ENCODE measurements at places on chromosomes 12 and 14. TPM values are rescaled to one million over a fixed set of nuclear protein-coding genes. Genes with fewer than 3 reads are reported as not detected.

GRCh38 chr12:16449459-16449858, 102.0 kb downstream of the MGST1 start:
- no peaks in the 10 kb centered on the region for H3K36me3 ChIP-seq
- no peaks in the 10 kb centered on the region for H3K4me1 ChIP-seq
- no peaks in the 10 kb centered on the region for H3K27me3 ChIP-seq
- no peak overlapping the region for H3K4me3 ChIP-seq
- DNase-seq = no peak

- H3K27ac ChIP-seq = no peak overlapping the region
- H3K27me3 ChIP-seq = no peaks in the 10 kb centered on the region
- peaks cover 51% of the 10 kb centered on the region for H3K4me1 ChIP-seq
- H3K4me3 ChIP-seq = no peak overlapping the region
These were observed 93.2 kb downstream of the CHST11 start for GRCh38 chr12:104549815-104550480.

- H3K4me1 ChIP-seq = no peaks in the 10 kb centered on the region
- no peak overlapping the region for H3K27ac ChIP-seq
- DNase-seq = no peak
- no peak overlapping the region for H3K4me3 ChIP-seq
These were observed 107.5 kb upstream of the FAR2 start for GRCh38 chr12:29041621-29042020.

GRCh38 chr12:51334764-51335163, 10.8 kb upstream of the BIN2 start:
- H3K27me3 ChIP-seq = no peaks in the 10 kb centered on the region
- no peak for DNase-seq
- H3K4me1 ChIP-seq = peaks cover 12% of the 10 kb centered on the region

GRCh38 chr14:49992448-49992847, 99.6 kb downstream of the ARF6 start:
- H3K27ac ChIP-seq = peak overlapping the region; percentile 92
- peaks cover 56% of the 10 kb centered on the region for H3K4me1 ChIP-seq
- no peak for DNase-seq
- peak overlapping the region; percentile 51 for H3K4me3 ChIP-seq
- peaks cover 5% of the 10 kb centered on the region for H3K36me3 ChIP-seq

GRCh38 chr12:115810122-115810901, 467.2 kb downstream of the MED13L start:
- H3K4me1 ChIP-seq = no peaks in the 10 kb centered on the region
- no peaks in the 10 kb centered on the region for H3K36me3 ChIP-seq
- no peak for DNase-seq
- H3K27me3 ChIP-seq = no peaks in the 10 kb centered on the region
- H3K4me3 ChIP-seq = no peak overlapping the region

- H3K27me3 ChIP-seq = no peaks in the 10 kb centered on the region
- no peak overlapping the region for H3K27ac ChIP-seq
- no peak for DNase-seq
- H3K4me3 ChIP-seq = no peak overlapping the region
- H3K36me3 ChIP-seq = no peaks in the 10 kb centered on the region
- no peaks in the 10 kb centered on the region for H3K4me1 ChIP-seq
These were observed 116.0 kb upstream of the PTPRR start for GRCh38 chr12:71036526-71036925.

- H3K4me1 ChIP-seq = peaks cover 35% of the 10 kb centered on the region
- H3K27ac ChIP-seq = peak overlapping the region; percentile 93
- H3K27me3 ChIP-seq = no peaks in the 10 kb centered on the region
- peaks cover 13% of the 10 kb centered on the region for H3K36me3 ChIP-seq
- peak; percentile 40 for DNase-seq
These were observed 672 bp upstream of the SCFD1 start for GRCh38 chr14:30621354-30621939.

DNA sequence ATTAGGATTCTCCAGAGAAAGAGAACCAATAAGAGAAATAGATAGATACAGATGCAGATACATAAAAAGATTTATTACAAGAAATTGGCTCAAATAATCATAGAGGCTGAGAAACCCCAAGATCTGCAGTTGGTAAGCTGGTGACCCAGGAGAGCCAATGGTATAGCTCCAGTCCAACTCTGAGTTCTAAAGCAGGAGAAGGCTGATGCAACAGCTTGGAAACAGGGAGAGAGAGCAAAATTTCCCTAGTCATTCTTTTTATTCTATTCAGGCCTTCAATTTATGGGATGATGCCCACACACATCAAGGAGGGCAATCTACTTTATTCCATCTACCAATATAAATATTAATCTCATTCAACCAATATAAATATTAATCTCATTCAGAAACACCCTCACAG, 218.2 kb downstream of the PRKD1 start:
- H3K36me3 ChIP-seq = no peaks in the 10 kb centered on the region
- DNase-seq = no peak
- no peak overlapping the region for H3K27ac ChIP-seq
- H3K4me1 ChIP-seq = no peaks in the 10 kb centered on the region
- H3K4me3 ChIP-seq = no peak overlapping the region
- no peaks in the 10 kb centered on the region for H3K27me3 ChIP-seq

DNA sequence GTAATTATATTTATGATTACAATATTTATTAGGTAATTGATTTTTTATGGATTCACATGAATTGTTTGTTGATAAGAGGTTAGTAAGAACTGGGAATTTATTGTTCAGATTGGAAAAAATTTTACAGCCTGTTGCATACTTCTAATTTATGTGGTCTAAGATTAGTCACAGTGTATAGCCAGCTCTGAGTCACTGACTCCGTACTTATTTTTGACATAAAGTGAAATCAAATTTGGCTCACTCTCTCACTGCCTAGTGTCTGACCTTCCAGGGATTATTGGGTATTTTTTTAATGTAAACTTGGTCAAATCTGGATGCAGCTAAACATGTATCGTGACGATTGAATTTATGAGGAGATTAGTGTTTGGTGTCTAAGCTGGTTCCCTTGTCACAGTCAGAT, 109.3 kb downstream of the PTPRQ start:
- no peaks in the 10 kb centered on the region for H3K36me3 ChIP-seq
- H3K27ac ChIP-seq = no peak overlapping the region
- no peaks in the 10 kb centered on the region for H3K27me3 ChIP-seq
- H3K4me1 ChIP-seq = no peaks in the 10 kb centered on the region

- peaks cover 34% of the 10 kb centered on the region for H3K27me3 ChIP-seq
- peaks cover 32% of the 10 kb centered on the region for H3K4me1 ChIP-seq
- H3K27ac ChIP-seq = peak overlapping the region; percentile 20
- H3K36me3 ChIP-seq = no peaks in the 10 kb centered on the region
These were observed 1.4 kb upstream of the STON2 start for GRCh38 chr14:81401420-81402122.

- H3K4me1 ChIP-seq = no peaks in the 10 kb centered on the region
- peaks cover 10% of the 10 kb centered on the region for H3K27me3 ChIP-seq
- H3K36me3 ChIP-seq = no peaks in the 10 kb centered on the region
- H3K27ac ChIP-seq = no peak overlapping the region
- DNase-seq = no peak
These were observed 56.7 kb upstream of the PTCSC3 start for GRCh38 chr14:36233217-36233616.

DNA sequence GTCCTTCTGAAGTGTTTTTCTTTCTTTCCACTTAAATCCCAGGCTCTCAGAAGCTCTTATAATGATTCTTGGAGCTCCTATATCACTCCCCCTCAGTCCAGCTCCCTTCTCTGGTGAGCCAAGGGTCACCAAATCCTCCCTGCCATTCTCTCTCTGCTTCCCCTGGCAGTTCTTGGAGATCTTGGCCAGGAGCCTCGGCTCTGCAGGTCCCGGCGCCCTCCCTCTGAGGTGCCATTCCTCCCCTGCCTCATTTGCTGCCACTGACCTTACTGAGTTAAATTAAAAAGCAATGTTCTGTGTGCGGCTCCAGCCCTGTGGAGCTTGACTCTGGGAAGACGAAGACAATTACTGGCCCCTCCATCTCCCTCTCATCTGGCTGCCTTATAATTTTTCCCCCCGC, 7.0 kb downstream of the CISTR start:
- no peak overlapping the region for H3K4me3 ChIP-seq
- DNase-seq = no peak
- peaks cover 39% of the 10 kb centered on the region for H3K27me3 ChIP-seq
- no peak overlapping the region for H3K27ac ChIP-seq
- no peaks in the 10 kb centered on the region for H3K36me3 ChIP-seq
- H3K4me1 ChIP-seq = peaks cover 10% of the 10 kb centered on the region

GRCh38 chr12:104683831-104684503, 227.2 kb downstream of the CHST11 start:
- DNase-seq = no peak
- H3K4me3 ChIP-seq = no peak overlapping the region
- H3K27me3 ChIP-seq = no peaks in the 10 kb centered on the region
- H3K4me1 ChIP-seq = peaks cover 93% of the 10 kb centered on the region
- peak overlapping the region; percentile 91 for H3K27ac ChIP-seq

DNA sequence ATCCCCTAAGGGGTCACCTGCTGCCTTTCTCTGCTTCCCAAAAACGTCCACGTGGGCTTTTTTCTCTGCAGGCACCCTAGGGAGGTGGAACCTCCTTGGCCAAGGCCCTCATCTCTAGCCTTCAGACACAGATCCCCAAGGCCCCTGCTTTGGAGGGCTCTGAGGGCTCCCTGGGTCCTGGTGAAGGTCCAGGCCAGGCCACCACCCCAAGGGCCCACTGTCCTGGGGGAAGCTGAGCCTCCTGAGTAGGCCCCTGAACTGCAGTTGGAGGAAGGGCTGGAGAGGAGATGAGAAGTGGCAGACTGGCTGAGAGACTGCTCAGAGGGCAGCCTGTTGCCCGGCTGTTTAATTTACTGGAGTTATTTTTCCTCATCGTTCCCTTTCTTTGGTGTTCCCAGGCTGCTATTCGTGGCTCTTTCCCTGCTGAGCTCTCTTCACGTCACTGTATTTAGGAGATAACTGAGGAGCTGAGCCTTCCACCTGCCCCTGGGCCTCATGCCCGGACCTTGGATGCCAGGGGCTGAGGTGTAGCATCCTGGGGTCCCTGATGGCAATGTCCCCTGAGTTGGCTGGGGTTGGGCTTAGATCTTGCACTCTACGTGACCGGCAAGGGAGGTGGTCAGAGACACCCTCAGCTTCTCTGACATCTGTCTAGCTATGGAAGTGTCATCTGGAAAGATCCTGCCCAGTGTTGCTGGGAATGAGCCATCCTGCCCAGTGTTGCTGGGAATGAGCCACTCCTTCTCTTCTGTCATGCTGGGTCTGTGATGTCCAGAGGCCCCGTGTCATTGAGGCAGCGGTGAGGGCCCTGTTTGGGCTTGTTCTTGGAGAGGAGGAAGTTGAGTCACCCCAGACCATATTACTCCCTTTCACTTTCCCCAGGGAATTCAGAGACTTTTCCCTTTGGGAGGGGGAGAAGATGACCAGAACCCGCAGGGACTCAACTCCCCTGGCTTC, 139.8 kb downstream of the TSPAN9 start:
- H3K4me1 ChIP-seq = no peaks in the 10 kb centered on the region
- DNase-seq = no peak
- peaks cover 8% of the 10 kb centered on the region for H3K27me3 ChIP-seq
- no peaks in the 10 kb centered on the region for H3K36me3 ChIP-seq
- H3K27ac ChIP-seq = no peak overlapping the region

- no peak overlapping the region for H3K4me3 ChIP-seq
- H3K27ac ChIP-seq = no peak overlapping the region
- peaks cover 8% of the 10 kb centered on the region for H3K4me1 ChIP-seq
These were observed 60.0 kb downstream of the LLPH start for GRCh38 chr12:66070378-66071120.

DNA sequence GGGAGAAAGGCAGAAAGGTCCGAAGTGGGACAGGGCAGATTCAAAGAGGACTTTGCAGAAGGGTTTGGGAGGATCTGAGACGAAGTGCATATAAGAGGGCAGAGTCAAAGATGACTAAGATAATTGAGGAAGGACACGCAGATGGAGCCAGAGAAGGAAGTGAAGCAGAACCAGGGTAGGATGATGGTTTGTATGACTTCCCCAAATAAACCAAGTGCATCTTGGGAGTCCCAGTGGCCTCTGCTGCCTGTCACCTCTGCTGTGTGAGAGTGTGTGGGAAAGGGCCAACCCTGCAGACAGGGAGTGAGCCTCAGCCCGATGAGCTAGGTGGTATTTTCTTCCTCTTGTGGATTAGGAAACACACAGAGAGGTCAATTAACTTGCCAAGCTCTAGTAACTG, 36.8 kb downstream of the FLVCR2 start:
- no peaks in the 10 kb centered on the region for H3K27me3 ChIP-seq
- no peaks in the 10 kb centered on the region for H3K4me1 ChIP-seq
- H3K36me3 ChIP-seq = peaks cover 5% of the 10 kb centered on the region
- H3K4me3 ChIP-seq = no peak overlapping the region
- DNase-seq = no peak
- no peak overlapping the region for H3K27ac ChIP-seq

GRCh38 chr12:113845900-113846674, 120.0 kb downstream of the RBM19 start:
- H3K4me1 ChIP-seq = no peaks in the 10 kb centered on the region
- no peaks in the 10 kb centered on the region for H3K27me3 ChIP-seq
- no peak overlapping the region for H3K4me3 ChIP-seq
- H3K27ac ChIP-seq = no peak overlapping the region
- no peak for DNase-seq

- H3K27me3 ChIP-seq = peaks cover 7% of the 10 kb centered on the region
- H3K4me1 ChIP-seq = no peaks in the 10 kb centered on the region
- no peak overlapping the region for H3K27ac ChIP-seq
- DNase-seq = no peak
- no peak overlapping the region for H3K4me3 ChIP-seq
- H3K36me3 ChIP-seq = no peaks in the 10 kb centered on the region
These were observed 71.8 kb upstream of the BCAT1 start for GRCh38 chr12:25020621-25021243.

GRCh38 chr12:127485528-127485927, 781.4 kb upstream of the TMEM132C start:
- peak; percentile 49 for DNase-seq
- H3K36me3 ChIP-seq = no peaks in the 10 kb centered on the region
- no peak overlapping the region for H3K27ac ChIP-seq
- H3K4me1 ChIP-seq = no peaks in the 10 kb centered on the region
- H3K27me3 ChIP-seq = no peaks in the 10 kb centered on the region

- no peaks in the 10 kb centered on the region for H3K4me1 ChIP-seq
- no peaks in the 10 kb centered on the region for H3K36me3 ChIP-seq
- peaks cover 13% of the 10 kb centered on the region for H3K27me3 ChIP-seq
- no peak overlapping the region for H3K27ac ChIP-seq
- no peak for DNase-seq
- H3K4me3 ChIP-seq = no peak overlapping the region
These were observed 80.2 kb downstream of the KIF26A start for GRCh38 chr14:104218361-104219180.

DNA sequence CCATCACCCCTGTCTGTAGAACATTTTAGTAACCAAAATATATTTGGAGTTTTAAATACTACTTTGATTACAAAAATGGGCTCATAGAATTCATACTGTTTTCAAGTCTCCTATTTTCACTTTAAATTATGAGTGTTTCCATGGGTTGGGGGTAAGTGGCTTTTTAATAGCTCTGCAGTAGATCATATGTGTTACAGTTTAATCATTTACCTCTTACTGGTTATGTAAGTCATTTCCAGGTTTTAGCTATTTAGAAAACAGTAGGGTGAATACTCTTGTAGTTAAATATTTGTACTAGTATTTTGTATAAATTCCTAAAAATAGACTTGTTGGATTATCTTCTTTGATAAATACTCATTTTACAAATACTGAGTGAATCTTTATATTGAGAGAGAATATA, 8.2 kb downstream of the PCNX1 start:
- H3K4me1 ChIP-seq = peaks cover 66% of the 10 kb centered on the region
- no peak overlapping the region for H3K27ac ChIP-seq
- DNase-seq = no peak
- peaks cover 37% of the 10 kb centered on the region for H3K36me3 ChIP-seq

- no peak overlapping the region for H3K4me3 ChIP-seq
- H3K4me1 ChIP-seq = no peaks in the 10 kb centered on the region
- H3K27me3 ChIP-seq = no peaks in the 10 kb centered on the region
- H3K36me3 ChIP-seq = no peaks in the 10 kb centered on the region
These were observed 80.9 kb downstream of the NDUFA12 start for GRCh38 chr12:94922561-94922960.

Gene RPGRIP1
- total RNA-seq = not detected

Gene POTEM
- total RNA-seq = not detected

Gene NELL2
- 76.9 TPM for total RNA-seq

Gene BRMS1L
- total RNA-seq = 4.0 TPM

Gene FOXM1
- total RNA-seq = 155 TPM

Gene LRRK2
- total RNA-seq = 0.23 TPM
